ENCODE measurements at places on chromosomes 5 and 9.
A peak's percentile ranks its signal among the peaks of the same experiment; 100 is the strongest.

- DNase-seq, result no peak
These were observed 352.1 kb downstream of the GADD45G start for GRCh38 chr9:89956907-89957306.

DNA sequence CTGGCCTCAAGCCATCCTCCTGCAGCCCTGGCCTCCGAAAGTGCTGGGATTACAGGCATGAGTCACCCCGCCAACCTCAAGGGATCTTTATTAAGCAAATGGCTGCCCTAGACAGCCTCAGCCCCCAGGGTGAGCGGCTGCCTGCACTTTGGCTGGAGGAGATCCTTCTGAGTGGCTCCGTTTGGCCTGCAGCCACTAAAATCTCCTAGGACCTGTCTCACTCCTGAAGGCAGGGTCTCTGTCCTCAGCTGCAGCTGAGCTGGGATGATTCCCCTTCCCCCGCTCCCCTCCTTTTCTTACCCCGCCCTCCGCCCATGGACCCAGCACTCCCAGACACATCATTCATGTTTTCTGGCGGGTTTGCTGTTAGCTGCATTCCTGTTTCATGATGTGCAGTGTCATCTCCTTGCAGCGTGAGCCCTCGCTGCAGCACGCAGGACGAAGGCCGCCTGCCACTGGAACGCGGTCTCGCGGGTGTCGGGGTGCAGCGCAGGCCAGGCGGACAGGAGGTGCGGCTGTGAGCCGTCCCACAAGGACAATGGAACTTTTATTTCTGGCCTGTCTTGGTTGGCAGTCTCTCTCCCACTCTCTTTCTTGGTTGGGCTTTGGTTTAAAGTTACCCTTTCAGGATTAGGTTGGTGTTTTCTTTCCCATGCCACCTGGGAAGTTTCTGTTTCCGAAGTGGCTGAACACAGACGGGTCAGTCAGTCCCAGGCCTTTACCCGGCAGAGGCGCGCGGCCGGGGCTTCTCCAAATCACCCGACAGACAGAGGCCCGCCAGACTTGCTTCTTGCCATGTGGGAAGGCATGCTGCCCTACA, 137.1 kb downstream of the FOXD1 start:
- no peak for DNase-seq

DNA sequence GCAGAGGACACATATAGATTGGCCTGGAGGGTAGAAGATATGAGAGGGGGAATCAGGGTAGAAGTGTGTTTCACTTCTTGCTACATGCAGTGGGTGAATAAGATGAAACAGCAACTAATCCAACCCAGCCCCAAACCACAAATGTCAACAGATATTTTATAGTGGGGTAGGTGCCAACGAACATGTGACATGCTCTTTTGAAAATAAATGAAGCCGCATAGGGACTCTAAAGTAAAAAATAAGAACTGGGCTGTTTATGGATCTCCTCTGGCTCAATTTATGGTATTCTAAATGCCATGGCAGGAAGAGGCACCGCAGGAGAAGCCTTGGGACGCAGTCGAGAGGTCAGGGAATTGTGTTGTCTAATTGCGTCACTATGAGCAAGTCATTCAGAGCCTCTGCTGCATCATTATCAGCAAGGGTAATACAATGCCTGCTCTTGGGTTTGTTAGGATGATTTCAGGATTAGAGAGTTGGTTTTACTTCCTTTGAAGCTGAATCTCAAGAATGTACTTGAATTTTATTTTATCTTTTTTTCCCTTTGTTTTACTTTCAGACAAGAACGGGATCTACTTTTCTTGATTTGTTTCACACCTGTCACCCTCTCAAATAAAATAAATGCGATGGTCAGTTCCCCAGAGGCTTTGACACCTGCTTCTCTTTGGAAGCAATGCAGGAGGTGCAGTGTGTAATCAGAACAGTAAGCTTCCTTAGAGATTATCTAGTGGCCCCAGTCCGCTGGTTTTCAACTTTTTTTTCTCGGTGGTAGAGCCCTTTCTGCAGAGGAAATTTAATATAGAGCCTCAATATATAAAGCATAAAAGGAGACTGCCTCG, 375.6 kb upstream of the CLINT1 start:
- DNase-seq, result no peak

GRCh38 chr5:42583322-42583721, 160.1 kb downstream of the GHR start:
- peak; percentile 41 for DNase-seq

- no peak for DNase-seq
These were observed 246.5 kb downstream of the SYK start for GRCh38 chr9:91047993-91048607.

GRCh38 chr9:16191691-16192402, 639.0 kb downstream of the CCDC171 start:
- peak; percentile 7 for DNase-seq

DNA sequence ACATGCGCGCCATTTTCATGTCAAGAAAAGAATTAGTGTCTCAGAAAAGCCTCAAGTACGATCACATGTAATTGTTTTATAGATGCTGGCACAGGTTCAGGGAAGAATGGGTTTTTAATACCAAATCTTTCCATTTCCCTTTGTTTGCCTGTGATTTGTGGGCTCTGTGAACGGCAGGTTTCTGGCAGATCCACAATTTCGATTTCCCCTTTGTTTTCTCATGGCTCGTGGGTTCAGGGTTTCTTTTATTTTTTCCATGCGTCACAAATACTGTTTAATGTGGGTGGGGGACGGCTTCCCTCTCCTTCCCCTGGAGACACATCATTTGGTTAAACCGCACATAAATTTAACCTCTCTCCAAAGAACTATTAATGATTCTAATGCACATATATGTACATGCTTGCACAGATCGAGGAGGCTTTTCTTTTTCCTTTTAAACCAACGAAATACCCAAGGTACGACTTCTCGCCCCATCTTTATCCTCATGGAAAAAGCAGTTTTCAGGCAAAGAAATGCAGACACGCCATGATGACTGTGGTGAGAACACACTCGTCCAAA, 195.9 kb downstream of the SLIT3 start:
- DNase-seq, result no peak

GRCh38 chr5:154273028-154273617, 82.6 kb downstream of the GALNT10 start:
- DNase-seq, result peak; percentile 19

- DNase-seq, result no peak
These were observed 65.4 kb upstream of the LMX1B start for GRCh38 chr9:126548312-126548711.

DNA sequence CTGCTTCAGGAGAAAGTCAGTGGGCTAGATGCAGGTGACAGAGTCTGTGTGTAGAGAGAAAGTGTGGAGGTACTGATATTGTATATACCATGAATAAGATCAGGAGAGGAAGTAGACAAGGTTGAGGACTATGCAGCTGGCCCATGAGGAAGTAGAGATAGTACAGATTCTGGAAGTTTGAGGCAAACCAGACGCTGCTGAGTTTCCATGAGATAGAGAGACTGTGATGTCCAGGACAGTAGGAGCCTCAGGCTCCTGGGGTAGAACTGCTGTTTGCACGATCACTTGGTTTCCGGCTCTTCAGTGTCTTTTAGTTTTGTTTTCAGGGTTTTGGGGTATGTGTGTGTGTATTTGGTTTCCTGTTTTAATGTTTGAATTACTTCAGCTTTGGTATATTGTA, 13.6 kb downstream of the OTULINL start:
- DNase-seq, result peak; percentile 20

- no peak for DNase-seq
These were observed 726 bp upstream of the PSMB7 start for GRCh38 chr9:124415852-124416484.

GRCh38 chr9:84673806-84674205, 4.3 kb downstream of the NTRK2 start:
- no peak for DNase-seq

Data from CD4-positive, alpha-beta T cell treated with Interleukin-1 beta for 1 hour (primary cell).